ENCODE measurements at places on chromosomes 1 and 21.

- DNase-seq = no peak
Measured at GRCh38 chr1:96020378-96020777, 701.2 kb upstream of the PTBP2 start.

DNA sequence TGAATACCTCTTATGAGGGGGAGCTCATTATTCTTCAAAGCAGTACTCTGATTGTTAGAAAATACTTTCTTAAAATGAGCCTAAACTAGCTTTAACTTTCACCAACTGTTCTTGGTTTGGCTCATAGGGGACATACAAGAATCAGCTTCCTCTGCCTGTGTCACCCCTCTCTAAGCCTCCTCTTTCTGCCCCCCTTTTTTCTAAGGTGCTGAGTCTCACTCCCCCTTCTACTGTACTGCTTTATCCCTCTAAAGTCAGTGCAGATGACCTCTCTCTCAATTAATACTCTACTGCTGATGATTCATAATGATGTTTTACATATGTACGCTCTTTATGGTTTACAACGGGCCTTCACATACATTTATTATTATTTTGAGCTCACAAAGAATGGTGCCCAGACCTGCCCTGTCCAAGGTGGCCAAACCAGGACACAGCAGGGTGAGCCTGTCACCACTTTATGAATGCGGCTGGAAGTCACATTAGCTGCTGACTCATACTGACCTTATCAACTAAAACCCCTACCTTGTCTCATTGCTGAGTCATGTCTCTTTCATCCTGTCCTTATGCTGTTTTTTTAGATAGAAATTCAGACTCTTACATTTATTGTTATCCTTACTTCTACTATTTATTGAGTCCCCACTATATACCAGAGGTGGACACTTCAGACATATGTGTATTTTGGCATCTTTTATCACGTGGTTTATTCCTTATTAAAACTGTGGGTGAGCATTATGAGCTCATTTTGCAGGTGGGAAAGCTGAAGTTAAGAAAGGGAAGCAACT, 126.9 kb downstream of the RNF220 start:
- no peak for DNase-seq

GRCh38 chr1:56385314-56385713, 194.0 kb downstream of the PLPP3 start:
- DNase-seq = no peak

DNA sequence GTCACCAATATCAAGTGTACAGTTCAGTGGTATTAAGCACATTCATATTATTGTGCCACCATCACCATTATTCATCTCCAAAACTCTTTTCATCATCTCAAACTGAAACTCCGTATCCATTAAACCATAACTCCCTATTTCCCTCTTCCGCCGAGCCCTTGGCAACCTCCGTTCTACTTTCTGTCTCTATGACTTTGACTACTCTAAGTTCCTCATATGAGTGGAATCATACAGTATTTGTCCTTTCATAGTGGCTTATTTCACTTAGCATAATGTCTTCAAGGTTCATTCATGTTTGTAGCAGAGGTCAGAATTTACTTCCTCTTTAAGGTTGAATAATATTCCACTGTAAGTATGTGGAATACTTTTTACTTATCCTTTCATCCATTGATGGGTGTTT, 21.7 kb downstream of the SELP start:
- no peak for DNase-seq

DNA sequence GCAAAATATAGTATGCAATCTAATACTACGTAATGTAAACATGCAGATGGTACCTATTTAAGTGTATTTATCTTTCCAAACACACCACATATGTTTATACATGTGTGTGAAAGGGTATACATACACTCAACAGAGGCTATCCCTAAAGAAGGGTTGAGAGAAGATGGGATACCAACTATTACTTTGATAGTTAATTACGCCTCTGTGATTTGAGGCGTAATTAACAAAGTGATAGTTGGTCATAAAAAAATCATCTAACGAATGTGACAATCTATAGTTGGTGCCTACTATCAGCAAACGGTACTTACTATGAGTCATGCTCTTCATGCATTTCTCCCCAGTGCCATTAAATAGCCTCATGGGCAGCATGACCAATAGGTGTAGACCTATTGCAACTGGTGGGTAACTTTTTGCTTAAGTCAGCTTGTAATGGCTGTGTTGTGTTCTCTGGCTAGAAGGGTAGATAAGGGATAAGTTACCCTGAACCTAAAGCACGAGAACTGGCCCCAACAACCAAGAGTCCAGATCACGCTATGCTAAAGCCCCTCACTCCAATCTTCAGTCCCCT, 15.3 kb downstream of the RCAN1 start:
- DNase-seq = no peak

DNA sequence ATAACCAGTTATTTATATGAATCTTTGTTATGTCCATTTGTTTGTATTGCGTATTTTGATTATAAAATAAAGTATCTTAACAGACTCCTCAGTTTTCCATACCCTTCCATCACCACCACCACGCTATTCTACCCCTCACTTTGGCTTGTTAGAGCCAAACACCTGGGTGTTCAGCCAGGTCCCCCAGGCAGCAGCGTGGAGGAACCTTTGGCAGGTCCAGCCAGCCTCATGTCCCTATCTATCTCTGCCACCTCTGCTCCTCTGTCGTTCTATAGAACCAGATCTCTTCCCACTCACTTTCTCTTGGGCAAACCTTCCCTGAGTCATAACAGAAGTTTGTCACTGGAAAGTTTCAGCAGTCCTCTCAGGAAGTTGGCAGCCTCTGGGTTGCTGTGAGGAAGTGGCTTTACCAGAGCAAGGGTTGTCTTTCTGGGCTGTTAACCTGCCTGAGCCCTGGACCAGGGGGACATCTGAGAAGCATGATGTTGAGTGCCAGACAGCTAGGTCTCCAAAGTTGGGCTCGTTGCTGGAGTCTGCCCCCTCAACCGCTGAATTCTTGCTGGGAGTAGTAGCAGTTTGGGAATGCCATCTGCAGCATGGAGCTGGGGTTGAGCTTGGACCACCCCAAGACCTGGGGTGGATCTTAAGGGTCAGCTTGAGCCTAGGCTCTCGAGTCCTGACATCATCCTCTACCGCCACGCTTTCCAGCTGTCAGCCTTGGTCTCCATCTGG, 996 bp upstream of the SH3BGRL3 start:
- no peak for DNase-seq

DNA sequence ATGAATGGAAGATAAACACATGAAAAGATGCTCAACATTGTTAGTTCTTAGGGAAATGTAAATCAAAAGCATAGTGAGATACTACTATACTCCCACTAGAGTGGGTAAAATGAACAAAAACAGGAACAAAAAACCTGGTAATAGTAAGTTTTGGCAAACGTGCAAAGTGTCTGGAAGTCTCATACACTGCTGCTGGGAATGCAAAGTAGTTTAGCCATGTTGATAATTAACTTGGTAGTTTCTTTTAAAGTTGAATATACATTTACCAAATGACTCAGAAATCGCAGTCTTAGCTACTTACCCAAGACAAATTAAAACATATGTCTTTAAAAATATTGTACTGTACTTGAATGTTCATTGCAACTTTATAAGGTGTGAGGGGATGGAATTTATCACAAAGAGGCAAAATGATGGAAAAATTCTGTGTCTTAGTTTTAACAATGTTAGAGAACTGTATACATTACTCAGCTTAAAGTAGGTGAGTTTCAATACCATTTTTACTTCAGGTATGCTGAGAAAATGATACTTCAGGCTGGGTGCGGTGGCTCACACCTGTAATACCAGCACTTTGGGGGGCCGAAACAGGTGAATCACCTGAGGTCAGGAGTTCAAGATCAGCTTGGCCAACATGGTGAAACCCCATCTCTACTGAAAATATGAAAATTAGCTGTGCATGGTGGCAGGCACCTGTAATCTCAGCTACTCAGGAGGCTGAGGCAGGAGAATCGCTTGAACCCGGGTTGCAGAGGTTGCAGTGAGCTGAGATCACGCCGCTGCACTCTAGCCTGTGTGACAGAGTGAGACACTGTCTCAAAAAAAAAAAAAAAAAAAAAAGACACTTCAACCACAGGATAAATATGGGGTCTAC, 102.3 kb downstream of the PDE4B start:
- no peak for DNase-seq

DNA sequence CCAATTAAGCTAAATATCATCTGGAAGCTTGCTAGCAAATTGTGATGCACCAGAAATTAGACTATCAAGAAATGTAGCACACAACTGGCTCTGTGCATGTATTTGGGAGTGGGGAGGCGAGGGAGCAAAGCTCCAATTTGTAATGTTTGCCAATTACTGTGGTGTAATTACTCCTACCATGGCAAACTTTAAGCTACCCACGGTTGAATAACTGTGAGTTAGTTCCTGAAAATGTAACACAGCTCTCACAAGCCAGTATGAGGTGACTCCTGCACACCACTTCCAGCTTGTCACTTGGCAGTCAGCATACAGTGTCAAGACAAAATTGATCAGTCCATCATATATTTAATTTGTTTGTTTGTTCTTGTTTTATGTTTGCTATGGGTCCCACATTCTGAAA, 141.2 kb downstream of the TM2D1 start:
- no peak for DNase-seq

DNA sequence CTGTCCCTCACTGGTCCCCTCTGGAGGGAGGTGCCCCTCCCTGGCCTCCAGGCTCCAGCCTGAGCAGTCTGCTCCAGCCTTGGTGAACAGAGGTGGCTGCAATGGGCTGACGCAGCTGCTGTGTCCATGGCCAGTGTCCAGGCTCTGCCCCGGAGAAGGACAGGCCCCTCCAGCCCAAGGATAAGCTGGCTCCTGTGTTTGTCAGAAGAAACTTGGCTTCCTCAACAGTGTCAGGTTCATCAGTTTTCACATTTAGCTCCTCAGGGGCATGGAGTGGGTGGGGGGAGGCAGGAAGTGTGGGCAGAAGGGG, 402.8 kb downstream of the MATN1 start:
- DNase-seq = no peak

GRCh38 chr1:183219616-183220009, 33.5 kb downstream of the LAMC2 start:
- no peak for DNase-seq

DNA sequence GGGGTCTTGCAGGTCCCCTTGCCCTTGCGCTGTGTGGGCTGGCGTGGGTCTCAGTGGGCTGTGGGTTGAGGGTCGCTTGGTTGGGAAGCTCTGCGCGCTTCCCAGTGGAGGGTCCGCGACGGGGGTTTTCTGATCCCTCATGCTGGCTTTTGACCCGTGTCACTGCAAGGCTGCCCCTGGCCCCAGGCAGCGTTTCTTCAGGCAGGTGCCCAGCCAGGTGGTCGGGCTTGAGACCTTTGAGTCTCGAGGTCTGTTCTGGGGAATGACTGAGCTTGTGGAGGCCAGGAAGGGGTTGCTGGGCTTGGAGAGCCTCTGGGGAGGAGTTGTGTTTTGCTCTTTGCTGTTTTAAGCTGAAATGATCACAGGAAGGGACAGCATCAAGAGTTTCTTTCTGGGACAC, 5.3 kb downstream of the SKI start:
- no peak for DNase-seq

DNA sequence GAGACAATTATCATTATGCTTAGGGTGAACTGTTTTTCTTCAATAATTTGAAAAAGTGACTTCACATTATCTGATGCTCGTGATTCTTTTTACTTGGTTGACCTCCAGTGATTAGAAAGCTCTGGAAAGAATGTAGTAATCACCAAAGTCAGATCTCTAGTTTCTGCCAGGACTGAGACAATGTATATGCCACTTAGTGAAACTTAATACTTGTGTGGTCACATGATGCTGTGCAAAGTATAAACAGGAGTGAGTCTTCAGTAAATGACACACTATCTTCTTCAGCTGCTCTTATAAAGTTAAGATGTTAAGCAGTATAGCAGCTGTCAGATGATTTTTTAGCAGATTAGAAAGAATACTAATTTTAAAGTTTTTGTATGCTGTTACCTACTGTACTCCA, 17.2 kb downstream of the VCAM1 start:
- no peak for DNase-seq

- no peak for DNase-seq
Measured at GRCh38 chr21:35520302-35520701, 471.2 kb upstream of the RUNX1 start.

DNA sequence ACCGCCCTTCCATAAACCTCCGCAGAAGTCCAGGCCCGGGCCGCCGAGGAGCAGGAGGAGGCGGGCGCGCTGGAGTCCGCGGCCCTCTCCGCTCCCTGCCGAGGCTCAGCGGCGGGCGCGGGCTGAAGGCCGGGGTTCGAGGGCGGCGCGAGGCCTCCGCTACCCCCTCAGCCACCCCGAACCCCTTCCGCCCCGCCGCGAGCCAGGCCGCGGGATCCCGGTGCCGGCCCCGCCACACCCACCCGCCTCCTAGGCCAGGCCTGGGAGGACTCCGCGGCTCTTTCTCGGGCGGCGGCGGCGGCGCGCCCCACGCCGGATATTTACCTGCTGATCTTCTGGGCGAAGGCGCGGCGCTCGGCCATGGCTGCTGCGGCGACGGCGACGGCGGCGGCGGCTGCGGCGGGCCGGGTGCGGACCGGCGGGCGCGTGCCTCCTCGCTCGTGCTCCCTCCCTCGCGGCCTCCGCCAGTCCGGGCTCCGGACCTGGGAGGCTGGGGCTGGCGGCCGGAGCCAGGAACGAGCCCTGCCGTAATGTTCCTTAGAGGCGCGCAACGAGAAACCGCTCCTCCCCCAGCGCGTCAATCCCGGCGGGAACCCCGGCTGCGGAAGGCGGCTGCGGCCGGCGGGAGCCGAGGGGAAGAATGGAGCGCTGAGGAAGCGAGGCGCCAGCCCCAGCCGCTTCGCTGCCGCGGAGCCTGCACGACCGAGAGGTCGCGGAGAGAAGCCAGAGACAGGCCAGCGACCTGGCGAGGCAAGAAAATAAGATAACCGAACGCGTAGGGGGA, at the start of gene DOCK7:
Gene DOCK7, minus strand, starts transcription at position 484 of the 784 bp plus-strand sequence. Its CDS starts 122 bp downstream, at position 362.
- DNase-seq = peak; percentile 10

- DNase-seq = no peak
Measured at GRCh38 chr1:3316340-3316943, 138.0 kb upstream of the ARHGEF16 start.

- DNase-seq = no peak
Measured at GRCh38 chr21:42366292-42367010, at the start of gene TFF1. Gene TFF1 (minus strand): TSS chr21:42366535. CDS start chr21:42366495, 40 bp downstream.

- DNase-seq = no peak
Measured at GRCh38 chr1:103447471-103447870, 78.0 kb upstream of the RNPC3 start.

DNA sequence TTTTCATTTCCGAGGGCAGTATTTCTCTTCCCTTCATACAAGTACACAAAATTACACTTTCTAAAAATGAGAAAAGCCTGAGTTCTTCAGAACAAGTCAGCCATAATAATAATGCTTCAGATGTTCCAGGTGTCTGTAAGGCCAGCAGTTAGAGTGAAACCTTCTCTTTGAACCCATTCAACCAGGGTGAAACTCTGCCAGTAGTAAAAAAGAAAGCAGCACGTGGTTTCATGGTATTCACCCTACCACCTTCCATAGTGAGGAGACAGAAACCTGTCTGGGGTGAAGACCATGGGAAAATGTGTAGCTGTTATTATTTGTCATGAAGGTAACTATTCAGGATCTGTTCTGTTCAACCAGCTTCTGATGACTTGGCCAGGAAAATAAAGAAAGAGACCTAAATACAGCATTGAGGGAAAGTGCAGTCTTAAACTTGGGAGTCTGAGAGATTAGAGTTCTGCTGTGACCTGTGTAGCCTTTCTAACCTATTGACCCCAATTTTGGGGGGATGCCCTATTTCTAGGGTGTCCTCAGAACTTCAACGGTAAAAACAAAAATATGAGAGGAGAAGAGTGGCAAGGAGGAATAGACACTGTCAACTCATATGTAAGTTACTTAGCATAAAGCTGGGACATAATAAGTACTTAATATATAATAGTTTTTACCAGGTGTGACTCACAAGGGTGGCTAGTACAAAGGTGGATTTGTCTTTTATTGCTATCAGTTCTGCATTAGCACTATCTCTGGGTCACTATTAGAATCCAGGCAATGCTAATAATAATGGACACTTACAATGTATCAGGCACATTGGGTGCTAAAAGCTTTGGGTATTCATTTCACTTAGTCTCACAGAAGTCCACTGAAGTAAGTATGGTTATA, 70.0 kb upstream of the TNFSF4 start:
- DNase-seq = no peak

Measured in glomerular endothelial cell (primary cell).